ENCODE measurements at places on chromosomes 12 and 14.

- no peak for DNase-seq
Observed at GRCh38 chr14:65813760-65814384, 401.3 kb downstream of the FUT8 start.

GRCh38 chr12:53230108-53230845 is 1.7 kb downstream of the RARG start:
- DNase-seq = no peak

DNA sequence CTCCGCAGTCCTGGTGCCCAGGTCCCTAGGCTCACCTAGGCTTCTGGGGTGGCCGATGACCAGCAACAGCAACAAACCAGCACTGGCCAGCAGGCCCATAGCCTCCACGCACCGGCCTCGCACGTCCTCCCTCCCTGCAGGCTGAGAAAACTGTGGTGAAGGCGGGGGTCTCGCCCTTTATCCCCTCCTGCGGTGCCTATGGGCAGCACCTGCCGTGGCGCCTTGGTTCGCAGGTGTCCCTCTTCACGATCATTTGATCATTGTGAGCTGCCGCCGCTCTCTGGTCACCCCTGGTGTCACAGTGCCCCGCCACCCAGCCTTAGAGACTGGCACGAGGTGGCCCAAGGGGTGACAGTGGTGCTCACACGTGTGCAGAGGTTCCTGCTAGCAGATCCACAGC is at the start of gene OVCH1:
Gene OVCH1, minus strand, starts transcription at position 99 of the 400 bp plus-strand sequence. Its CDS starts 0 bp downstream, at position 99.
- no peak for DNase-seq

GRCh38 chr14:33039311-33039710 is 100.6 kb downstream of the NPAS3 start:
- no peak for DNase-seq

- no peak for DNase-seq
Observed at GRCh38 chr14:71187633-71188356, 280.5 kb downstream of the PCNX1 start.

DNA sequence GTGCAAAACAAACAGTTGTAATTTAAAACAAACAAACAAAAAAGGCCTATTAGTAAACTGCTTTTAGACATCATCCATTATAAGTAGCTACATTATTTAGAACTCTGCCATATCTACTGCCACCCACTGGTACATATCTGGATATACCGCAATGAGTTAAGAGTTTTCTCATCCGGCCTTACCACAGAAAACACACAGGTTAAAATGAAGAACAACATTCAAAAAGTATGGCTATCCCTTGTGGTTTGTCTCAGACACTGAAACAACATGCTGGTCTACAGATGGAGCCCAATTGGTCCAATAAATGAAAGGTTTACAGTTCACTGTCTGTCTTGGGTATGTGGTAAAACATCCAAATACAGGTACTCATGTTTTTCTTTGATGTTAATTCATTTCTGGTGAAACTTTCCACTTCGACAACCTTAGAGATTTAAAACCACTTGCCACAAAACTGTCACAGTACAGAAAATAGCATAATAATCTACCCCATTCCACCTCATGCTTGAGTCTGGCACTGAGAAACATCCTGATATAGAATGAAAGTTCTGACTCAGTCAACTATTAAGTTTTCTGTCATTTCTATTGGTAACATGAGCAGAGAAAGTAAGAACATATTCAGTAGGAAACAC is 354.3 kb downstream of the CEP128 start:
- DNase-seq = no peak

GRCh38 chr12:109580272-109580671 is 6.7 kb downstream of the MVK start:
- no peak for DNase-seq

DNA sequence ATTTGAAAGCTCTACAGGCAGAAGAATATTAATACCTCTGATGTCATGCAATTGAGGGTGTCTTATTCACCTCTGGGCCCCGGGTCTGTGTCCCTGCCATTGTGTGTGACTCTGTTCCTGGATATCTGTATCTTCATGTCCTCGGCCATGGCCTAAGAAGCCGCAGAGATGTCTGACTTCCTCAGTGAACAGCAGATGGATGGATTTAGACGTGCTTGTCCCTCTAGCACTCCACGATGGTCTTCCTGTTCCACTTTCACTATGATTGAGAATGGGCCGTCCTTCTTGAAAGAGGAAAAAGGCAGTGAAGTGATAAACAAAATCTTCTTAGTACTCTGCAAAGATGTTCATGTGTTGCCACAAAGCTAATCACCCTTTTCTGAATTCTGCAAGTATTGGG is 217.4 kb downstream of the SLC41A2 start:
- DNase-seq = no peak

DNA sequence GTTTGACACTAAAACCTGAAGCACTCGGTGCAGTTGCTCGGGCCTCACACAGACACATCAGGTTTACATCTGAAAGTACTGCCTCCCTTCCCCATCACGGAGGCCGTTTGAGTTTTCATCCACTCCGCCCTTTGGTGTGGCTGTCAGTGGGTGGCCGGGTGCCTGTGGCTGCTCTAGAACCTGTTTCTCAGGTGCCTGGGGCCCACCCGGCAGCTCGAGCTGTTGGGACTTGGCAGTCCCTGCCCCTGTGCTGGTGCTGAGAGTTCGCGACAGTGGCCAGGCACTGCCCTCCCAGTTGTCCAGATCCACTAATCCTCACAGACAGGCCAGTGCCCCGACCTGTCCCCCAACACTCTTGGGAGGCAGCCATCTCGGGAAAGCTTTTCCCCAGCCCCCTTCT is 22.4 kb downstream of the XRCC3 start:
- DNase-seq = peak; percentile 20

DNA sequence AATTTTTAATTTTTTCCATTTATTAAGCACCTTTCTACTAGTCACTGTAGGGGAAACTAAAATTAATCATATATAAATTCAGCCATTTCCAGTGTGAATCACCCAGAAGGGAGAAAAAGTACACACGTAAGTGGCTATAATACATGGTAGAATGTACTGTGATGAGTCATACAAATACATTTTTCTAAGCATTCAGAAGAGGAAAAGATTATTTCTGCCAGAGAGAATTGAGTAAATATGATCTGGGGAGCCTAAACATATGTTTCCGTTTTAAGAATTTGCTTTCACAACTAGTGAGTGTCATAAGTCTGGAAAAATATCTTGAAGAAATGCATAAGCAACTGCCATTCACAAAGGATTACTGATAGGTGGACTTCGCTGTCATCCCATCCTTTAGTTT is 102.8 kb downstream of the TGFB3 start:
- no peak for DNase-seq

DNA sequence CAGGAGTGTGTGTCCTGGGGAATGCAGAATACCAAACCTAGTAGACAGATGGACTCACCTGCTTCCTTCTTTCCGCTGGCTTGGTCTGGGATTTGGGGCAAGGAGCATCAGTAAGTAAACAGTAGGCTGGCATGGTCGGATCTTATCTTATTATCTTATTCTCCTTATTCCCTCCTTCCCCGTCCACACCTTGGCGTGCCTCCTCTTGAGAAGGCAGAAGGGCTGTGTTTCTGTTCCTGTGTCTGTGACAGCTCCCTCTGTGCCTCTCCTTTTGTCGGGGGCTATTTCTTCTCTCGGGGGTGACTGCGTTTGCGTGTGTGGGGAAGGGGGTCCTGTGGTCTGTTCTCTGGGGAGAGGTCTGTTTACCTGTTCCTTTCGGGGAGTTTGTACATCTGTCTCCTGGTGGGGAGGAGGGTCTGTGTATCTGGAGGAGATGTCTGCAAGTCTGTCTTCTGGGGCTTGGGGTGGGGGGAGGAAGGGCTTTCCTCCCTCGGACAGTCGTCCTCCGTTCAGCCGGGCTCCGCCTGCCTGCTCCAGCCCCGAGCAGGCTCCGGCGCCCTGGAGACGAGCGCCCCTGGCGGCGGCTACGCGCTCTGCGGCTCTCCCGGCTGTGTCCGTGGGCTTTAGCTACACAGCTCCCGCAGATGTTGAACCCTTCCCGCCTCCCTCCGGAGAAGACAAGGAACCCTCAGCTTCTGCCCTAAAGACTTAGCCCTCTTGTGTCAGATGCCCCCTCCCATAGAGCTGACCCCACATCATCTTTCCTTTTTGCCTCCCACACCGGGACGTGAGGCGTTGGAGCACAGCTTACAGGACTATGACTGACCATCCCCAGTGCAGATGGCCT is 4.4 kb downstream of the KRT86 start:
- peak; percentile 91 for DNase-seq

DNA sequence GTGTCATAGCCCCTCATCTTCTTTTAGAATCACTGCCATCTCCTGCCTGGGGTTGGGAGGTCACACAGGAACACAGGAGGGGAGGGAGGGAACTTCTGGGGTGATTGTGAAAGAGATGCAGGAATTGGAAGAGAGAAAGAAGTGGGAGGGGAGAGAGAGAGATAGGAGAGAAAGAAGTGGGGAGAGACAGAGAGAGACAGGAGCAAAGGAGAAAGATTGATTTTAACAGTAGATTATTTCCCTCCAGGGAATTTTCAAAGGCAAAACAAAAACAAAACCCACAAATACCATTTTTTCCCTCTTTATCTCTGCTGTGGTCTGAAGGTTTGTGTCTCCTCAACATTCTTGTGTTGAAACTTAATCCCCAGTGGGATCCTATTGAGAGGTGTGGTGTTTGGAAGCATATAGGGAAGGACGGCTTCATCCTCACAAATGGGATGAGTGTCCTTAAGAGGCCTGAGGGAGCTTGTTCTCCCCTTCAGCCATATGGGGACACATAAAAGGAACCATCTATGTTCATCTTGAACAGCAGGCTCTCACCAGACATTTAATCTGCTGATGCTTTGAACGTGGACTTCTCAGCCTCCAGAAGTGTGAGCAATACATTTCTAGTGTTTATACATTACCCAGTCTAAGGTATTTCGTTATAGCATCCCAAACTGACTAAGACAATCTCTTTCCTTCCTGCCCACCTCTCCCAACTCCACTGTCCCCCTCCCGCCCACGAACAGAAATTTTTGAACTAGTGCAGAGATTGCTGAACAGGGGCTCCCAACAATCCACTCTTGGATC is 134.9 kb upstream of the MAX start:
- DNase-seq = no peak

DNA sequence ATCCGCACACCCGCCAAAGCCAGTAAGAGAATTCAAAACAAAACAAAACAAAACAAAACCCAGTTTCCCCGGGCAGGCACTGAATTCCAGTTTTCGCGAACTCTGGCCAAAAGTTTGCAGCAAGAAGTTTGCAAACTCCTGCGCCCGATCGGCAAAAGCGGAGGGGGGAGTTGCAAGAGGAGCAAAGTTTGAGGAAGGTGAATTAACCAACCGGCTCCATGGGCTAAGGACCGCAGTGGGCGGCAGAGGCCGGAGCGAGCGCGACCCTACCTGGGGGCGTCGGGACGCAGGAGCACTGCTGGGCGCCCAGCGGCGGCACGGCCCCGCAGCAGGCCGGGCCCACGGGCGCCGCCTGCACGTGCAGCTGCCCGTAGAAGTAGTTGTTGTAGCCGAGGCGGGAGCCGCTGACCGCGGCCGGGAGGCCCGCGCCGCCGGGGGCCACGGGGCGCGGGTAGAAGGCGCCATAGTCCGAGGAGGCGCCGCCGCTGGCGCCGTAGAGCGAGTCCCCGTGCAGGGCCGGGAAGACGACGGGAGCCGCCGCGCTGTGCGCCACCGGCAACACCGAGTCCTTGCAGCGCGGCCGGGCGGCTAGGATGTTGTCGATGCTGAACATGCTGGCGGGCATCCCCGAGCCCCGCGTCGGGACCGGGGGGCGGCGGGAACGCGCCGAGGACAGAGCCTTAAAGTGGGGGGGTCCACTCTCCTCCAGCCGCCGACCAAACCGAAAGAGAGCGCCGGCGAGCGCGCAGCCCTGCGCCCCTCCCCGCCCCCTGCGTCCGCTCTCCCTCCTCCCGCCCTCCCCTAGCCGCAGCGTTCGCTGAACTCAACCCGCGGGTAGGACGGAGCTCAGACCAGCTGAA is at the start of gene GSC:
Gene GSC, minus strand, starts transcription at position 723 of the 860 bp plus-strand sequence. Its CDS starts 98 bp downstream, at position 625.
- peak; percentile 62 for DNase-seq

- peak; percentile 25 for DNase-seq
Observed at GRCh38 chr12:88579601-88580050, 645 bp downstream of the KITLG start.

- no peak for DNase-seq
Observed at GRCh38 chr14:73344319-73344718, 107.0 kb downstream of the PAPLN start.

GRCh38 chr12:56709759-56710376 is 15.2 kb downstream of the NACA start:
- no peak for DNase-seq

GRCh38 chr12:6959805-6960592 is 8.8 kb downstream of the PTPN6 start:
- DNase-seq = no peak
